ENCODE measurements at places on chromosomes 2 and 18.
A peak's percentile ranks its signal among the peaks of the same experiment; 100 is the strongest.

DNA sequence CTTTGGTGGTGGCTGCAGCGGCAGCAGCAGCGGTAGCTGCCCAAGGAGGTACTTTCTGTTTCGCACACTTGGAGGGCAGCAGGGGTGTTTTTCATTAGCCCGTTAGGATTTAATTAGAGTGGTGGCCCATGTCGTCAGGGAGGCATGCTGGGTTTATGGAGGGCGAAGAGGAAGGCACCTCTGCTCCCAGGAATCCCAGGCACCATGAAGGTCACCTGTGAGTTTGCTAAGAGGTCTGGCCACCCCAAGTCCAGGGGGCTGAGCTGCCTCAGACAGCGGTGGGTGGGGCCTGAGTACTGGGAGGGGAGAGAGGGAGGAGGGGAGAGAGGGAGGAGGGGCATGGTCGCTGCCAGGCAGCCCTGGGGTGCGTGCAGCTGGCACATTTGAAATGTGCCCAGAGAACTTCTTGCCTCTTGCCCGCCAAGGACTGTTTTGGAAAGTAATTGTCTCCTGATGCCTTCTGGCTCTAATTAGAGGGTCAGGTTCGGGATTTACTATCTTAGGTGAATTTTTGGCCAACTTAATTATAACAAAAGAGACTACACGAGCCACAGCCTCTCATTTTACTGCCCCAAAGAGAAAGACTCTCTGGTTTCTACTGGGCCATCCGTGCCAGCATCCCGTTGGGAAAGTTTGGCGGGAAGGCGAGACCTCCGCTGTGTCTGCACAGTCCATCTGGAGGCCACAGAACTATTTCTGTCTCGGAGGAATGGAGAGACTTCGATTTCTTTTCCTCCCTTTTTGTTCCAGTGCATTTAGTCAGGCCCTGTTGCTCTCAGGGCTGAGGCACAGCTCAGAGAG lies 62.0 kb downstream of the GLI2 start:
- DNase-seq = no peak

DNA sequence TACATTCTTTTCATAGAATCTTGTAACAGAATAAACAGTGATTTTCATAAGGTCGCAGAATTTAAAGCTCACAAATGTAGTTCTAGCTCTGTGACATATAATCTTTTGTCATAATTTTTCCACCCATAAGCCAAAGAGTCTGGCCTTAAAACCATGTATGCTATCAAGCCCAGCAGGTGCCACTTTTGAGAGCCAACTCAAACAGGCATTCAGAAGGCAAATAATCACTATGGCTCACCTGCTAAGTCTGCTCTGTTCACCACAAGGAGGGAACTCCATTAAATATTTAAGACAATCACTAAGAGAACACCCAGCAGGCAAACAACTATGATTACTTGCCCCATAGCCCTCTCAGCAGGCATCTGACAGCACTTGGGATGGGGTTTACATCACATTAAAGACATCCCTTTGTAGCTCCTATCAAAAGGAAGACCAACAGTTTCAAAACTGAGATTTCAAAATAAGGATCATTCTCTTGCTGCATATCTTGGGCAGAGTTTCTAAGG lies 241.6 kb downstream of the PDE11A start:
- DNase-seq = no peak

DNA sequence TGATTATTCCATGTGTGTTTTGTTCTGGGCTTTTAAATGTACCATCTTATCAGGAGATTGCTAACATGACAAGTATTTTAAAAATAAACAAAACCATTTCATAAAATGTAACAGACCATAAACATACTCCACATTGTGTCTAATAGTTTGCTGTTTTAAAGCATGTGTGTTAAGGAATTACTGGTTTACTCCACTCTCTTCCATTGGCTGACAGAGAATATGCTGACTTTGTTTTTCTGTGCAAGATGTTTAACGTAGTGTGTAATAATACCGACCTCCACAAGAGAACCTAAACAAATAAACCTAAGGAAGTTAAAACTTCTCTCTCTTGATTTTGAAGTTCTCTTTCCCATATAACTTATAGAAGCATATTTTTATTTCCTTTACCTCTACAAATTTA lies 17.0 kb upstream of the TMEM18 start:
- no peak for DNase-seq

GRCh38 chr2:215352602-215353001 lies 40.7 kb downstream of the ATIC start:
- DNase-seq = no peak

DNA sequence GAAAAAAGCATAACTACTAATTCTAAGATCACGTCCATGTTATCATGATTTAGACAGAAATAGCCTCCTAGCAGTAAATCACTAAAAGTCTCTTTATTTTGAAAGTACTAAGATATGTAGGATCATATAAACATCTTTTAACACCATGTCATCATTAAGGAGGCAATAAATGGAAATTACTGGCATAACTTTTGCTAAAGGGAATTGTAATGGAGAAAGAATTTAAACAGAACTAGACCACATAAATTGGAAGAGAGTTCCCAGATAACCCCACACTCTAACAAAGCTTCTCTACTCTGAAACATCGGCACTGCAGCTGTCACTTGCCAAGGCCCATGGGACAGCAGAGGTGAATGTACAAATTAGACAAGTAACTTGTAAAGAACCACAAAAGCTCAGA lies 29.5 kb downstream of the STK39 start:
- no peak for DNase-seq

- DNase-seq = peak; percentile 3
Observed at GRCh38 chr2:113273027-113273551, 5.6 kb downstream of the PAX8 start.

GRCh38 chr18:59742325-59743111 lies 45.3 kb upstream of the CCBE1 start:
- DNase-seq = no peak

GRCh38 chr2:108833219-108833618 lies 46.6 kb downstream of the CCDC138 start:
- no peak for DNase-seq

DNA sequence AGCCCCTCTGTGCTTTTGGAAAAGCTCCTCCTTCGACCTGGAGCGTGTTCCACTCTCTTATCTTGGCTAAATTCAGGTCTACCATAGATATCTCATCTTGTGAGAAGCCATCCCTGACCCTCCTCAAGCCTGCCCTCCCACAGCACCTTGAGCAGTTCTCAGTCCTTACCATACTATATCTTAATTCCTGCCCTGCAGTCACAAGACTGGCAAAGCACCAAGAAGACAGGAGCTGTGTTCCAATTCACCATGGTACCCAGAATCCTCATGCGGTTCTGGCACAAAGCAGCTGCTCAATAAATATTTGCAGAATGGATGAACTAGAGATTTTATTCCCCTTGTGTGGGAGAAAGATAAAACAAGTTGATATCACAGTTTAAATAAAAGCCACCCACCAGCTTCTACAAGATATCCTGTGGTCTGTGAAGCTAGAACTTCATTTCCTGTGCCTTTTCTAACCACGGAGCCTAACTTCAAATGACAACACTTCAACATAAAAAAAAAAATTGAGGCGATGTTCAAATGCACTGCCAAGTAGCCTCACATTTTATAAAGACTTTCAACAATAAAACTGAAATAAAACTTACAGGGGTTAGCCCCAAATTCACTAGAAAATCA lies 19.5 kb downstream of the MARCHF4 start:
- no peak for DNase-seq

DNA sequence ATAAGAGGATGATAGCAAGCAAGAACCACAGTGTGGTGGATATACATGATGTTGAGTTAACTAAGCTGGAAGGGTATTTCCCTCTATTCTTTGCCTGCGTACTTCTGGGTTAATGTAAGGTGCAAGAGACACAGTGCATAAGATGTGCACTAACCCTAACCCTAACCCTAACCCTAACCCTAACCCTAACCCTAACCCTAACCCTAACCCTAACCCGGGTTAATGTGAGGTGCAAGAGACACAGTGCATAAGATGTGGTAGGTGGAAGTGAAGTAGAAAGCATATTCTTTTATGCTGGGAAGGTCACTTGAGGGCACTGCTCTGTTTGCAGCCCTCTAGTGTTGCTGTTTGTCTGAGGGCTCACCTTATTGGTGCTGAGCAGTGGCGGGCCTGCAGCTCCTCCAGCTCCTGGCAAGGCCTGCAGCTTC lies 181.5 kb upstream of the ITGA4 start:
- no peak for DNase-seq

DNA sequence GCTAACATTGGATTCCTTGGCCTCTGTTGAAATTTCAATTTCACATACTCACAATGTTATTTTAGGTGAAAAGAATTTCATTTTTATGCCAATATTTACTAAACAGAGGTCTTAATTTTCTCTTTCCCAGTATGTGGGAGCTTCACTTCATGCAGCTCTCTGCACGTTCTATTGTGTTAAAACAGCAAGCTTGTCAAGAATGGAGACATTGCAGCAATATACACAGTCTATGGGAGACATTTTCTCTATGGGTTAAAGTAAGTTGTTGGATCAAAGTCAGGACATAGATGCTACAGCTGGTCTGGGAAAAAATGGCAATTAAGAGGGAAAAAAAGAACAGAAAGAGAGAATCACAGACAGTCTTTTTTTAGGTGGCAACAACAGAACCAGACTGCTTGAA lies 70.4 kb upstream of the ARHGAP15 start:
- DNase-seq = no peak

DNA sequence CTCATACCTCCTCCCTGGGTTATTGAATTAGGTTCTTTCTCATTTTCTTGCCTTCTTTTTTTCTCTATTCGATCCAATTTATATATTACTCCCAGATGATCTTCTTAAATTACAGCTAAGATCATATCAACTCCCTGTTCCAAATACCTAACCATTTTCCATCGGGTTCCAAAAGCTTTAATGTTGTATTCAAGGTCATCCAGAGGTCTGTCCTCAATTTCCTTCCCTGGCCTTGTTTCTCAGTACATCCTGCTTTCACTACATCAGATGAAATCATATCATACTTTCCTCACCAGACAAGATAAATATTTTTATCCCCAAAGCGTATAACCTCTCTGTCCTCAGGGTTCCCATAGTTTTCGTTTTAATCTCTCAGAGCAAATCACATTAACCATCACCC lies 36.3 kb upstream of the GREB1L start:
- DNase-seq = no peak

- no peak for DNase-seq
Observed at GRCh38 chr2:68416081-68416675, 50.9 kb downstream of the FBXO48 start.

DNA sequence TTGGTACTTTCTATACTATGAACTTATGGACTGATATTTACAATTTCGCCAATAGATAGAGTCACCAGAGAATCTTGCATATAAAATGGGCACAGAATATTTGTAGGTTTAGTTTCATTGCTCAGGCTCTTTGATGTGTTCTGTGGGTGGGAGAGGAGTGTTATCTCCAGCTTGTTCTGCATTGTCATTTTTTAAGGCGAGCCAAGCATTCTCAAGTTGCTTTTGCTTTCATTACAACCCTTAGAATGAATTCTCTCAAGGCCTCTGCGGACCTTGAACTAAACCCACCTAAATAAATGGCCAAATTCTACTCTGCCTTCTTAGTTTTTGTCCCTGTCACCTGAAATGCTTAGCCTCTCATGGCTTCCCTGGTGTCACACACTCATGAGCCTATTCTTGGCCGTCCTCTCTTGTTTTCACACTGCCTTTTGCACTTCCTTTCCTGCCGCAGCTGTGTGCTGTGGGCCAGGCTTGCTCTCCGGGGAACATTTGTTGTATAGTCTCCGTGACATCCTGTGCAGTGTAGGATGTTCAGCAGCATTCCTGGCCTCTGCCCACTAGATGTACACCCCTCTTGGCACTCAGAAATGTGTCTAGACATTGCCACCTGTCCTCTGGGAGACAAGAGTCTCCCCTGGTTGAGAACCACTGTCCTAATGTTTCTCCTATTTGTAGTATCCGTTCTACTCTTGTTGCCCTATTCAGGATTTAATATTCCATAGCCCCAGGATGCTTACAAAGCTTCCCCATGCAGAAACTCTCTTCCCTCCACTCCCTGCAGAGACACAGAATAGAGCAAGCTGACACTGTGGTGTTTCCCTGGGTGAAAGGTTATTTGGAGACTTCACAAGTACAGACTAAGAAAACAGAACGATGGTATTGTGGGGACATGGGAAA lies 255.6 kb downstream of the PTPRM start:
- no peak for DNase-seq

DNA sequence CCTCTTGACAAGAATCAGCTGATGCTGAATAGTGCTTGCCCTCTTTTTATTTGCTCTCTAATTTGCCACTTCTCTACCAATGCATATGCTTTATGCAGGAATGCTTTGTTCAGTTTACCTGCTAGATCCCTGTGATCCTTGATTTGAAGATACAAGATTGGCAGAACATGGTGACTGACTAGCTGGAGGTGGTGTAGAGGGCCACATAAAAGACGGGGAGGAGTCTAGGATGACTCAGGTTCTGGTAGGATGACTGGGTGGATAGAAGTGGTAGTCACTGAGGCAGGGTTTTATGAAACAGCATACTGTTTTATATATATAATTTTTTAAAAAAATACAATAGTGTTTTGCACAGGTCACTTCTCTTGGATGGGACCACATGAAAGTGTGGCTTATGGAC lies 6.3 kb upstream of the ADGRF3 start:
- peak; percentile 69 for DNase-seq

- no peak for DNase-seq
Observed at GRCh38 chr2:36397728-36398413, 42.3 kb downstream of the CRIM1 start.

DNA sequence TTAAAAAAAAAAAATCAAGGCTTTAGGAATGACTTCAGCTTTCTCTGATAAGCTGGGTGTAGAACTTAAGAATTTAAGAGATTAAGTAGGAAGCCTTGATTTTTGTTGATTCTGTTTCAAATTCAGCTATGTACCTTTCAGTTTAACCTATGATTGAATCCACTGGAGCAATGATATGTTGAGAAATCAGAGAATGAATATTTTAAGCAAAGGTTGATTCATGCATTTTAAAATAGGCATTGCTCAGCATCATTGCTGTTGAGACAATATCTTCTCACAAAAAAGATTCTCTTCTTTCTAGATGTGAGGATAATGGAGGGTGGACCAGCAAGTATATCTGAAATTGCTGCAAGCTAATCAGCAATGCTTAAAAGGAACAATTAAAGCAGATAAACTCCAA lies 109.8 kb downstream of the MAP3K20 start:
- no peak for DNase-seq

- DNase-seq = no peak
Observed at GRCh38 chr2:193693758-193694157, 1499.0 kb upstream of the TMEFF2 start.

DNA sequence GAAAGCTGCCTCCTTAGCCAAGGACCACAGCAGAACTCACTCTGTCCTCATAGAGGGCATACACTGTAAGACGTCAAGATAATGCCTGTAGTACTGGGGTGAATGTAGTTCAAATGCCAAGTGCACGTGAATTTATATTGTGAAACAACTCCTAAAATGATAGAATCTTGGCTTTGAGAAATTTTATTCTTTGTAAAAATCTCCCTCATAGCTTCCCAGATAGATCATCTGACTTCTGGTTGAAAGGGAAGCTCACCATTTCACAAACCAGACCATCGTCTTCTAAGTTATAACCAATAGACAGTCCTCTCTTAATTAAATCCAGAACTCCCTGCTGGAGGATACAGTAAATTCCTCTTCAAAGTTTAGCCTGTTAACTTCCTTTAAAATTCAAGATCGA lies 110.9 kb upstream of the MSTN start:
- no peak for DNase-seq
